ENCODE measurements at places on chromosomes 11 and 22. TPM values are rescaled to one million over a fixed set of nuclear protein-coding genes. Genes with fewer than 3 reads are reported as not detected.

GSTT2 gene
- total RNA-seq, result not detected

ESAM gene
- 0.60 TPM for total RNA-seq

- DNase-seq, result no peak
Observed at GRCh38 chr22:24564376-24565058, 8.7 kb downstream of the SNRPD3 start.

DNA sequence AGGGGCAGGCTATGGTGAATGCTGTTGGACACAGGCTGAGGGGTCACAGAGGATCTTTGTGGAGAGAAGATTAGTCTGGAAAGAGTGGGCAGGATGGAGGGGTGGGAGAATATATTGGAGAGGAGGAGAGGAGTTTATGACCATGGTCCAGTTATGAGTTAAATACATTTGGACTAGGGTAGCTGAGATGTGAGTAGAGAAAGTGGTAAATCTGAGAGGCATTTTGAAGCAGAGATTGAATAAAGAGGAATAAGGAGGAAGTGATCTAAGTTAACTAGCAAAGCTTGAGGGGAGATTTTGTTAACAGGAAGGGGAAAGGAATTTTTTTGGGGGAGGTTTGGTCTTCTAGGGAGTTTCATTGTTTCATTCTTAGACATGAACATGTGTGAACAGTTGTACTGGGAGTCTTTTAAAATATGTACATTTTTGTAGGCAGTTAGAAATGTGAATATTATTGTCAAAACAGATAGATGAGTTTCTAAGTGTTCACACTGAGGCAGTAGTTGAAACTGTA lies 43.1 kb upstream of the EED start:
- no peak for DNase-seq

DNA sequence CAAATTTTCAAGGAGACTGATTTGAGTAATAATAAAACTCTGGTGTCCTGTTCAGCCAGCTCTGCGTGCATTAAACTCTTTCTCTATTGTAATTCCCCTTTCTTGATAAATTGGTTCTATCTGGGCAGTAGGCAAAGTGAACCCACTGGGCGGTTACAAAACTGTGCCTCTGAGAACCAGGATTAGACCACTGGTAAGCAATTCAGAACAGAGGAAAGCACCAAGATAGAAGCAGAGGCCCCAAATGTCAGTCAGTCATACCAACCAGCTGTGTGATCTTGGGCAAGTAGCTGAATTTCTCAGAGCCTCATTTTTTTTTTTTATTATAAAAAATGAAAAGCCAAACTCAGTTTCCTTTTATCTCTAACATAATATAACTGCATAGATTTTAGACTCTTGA lies 54.9 kb downstream of the TRIM44 start:
- no peak for DNase-seq

SAA4 gene
- total RNA-seq, result not detected

DNA sequence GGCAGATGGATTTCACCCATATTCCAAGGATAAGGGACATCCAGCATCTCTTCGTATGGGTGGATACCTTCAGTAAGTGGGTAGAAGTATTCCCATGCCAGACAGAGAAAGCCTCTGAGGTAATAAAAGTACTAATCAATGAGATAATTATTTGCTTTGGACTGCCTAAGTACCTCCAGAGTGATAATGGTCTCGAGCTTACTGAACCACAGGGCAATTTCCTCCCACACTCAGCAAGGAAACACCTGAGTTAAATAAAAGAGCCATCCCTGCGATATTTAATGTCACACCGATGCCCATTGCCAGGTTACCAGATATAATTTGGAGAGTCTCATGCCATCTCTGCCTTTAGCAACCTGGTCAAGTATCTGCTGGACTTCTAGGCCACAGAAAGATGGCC lies 70.6 kb upstream of the MPEG1 start:
- no peak for DNase-seq

DNA sequence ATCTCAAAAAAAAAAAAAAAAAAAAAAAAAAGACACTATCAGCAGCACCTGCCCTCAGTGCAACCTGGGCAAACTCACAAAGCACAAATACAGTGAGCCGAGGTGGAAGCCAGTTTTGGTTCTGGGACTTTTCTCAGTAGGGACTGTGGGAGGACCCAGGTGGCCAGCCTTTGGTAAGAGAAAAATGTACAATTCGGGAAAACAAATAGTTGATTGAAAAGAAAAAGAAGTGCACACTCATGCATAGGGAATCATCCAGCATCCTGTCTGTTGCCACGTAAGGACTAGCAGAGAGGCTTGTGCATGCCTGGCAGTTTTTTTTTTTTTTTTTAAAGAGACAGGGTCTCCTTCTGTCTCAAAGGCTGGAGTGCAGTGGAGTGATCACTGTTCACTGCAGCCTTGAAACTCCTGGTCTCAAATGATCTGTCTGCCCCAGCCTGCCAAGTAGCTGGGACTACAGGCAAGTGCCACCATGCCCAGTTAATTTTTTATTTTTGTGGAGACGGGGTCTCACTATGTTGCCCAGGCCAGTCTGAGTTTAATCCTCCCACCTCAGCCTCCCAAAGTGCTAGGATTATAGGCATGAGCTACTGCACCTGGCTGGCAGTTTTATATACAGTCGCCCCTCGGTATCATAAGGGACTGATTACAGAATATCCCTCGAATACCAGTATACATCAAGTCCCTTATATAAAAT lies 36.7 kb downstream of the TPST2 start:
- no peak for DNase-seq

OVOL1 gene
- total RNA-seq, result 1.2 TPM
